GM23248 (cell line): ENCODE measurements at places on chromosomes 1 and 21. TPM values are rescaled to one million over a fixed set of nuclear protein-coding genes. Genes with fewer than 3 reads are reported as not detected.

PAQR6 gene
- total RNA-seq = 0.54 and 0.63 TPM in 2 replicates

SORT1 gene
- total RNA-seq = 8.4 and 11.8 TPM in 2 replicates

KLHDC8A gene
- not detected in 2 replicates for total RNA-seq

GPR37L1 gene
- total RNA-seq = not detected in 2 replicates

AMY1B gene
- not detected in 2 replicates for total RNA-seq

- peak overlapping the region; percentile 72 for H3K27ac ChIP-seq
- DNase-seq = peak; percentile 99
- no peaks in the 10 kb centered on the region for H3K36me3 ChIP-seq
- H3K27me3 ChIP-seq = no peaks in the 10 kb centered on the region
- peaks cover 8% of the 10 kb centered on the region; the same call in 1 of the 2 replicates for H3K4me1 ChIP-seq
- H3K4me3 ChIP-seq = no peak overlapping the region
These were observed 22.2 kb downstream of the SLC25A33 start for GRCh38 chr1:9561429-9561828.

DNA sequence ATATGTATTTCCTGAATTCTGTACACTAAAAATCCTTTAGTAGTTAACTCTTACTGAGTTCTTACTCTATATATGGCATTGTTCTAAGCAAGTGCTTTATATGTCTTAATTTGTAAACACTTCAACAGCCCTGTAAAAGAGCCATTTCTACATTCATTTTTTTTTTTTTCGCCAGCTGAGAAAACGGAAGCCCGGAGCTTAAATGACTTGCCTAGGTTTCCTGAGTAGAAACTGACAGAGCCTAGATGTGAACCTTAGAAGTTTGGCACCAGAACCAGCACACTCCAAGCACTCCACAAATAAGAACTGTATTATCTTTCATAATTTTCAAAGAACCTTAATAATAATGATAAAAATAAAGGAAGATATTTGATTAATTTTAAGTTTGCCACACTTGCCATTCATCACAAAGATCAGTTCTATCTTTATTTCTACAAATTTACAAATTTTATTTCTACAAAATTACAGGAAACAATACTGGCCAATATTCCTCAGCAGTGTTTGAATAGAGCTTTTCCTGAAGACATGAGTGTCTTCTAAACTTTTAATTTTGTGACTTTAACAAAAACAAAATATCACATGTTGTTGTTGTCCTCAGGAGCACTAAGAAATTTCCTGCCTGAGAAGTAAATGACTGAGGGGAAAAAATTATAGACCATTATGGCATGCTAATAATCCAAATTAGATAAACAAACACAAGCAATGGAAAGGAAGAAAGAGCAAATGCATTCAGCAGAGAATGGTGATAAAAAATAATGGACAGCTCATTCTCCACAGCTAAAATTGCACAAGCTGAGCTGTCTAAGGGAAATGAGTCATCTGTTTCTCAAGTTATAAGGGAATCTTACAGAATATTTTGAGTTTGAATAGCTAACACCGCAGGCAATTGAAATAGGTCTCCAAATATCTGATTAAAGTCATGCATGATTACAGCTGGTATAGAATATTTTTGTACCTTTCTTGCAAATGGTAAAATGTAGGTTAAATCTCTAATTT, 71.2 kb downstream of the DPYD start:
- H3K27ac ChIP-seq = peak overlapping the region; percentile 48
- H3K27me3 ChIP-seq = no peaks in the 10 kb centered on the region
- peaks cover 28% of the 10 kb centered on the region for H3K4me1 ChIP-seq
- H3K4me3 ChIP-seq = peak overlapping the region; percentile 38
- H3K36me3 ChIP-seq = no peaks in the 10 kb centered on the region

DNA sequence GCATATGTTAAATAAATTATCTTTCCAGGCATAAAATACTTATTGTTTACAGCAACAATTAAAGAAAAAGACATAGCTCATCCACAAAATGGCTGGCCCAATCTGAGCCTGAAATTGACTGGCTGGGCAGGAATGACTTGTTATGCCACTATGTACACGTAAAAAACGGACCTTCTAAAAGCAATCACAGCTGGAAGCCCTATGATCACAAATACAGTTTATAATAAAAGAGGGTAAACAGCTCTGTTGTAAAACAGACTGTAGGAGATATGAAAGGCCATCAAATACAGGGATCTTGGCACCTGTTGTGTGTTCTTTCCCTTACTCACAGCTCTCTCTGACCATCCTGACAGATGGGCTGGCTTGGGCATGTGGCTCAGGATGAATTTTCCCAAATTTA, 70.5 kb upstream of the DMRTA2 start:
- no peaks in the 10 kb centered on the region for H3K4me1 ChIP-seq
- peaks cover 11% of the 10 kb centered on the region; the same call in 1 of the 2 replicates for H3K36me3 ChIP-seq
- H3K27ac ChIP-seq = no peak overlapping the region

DNA sequence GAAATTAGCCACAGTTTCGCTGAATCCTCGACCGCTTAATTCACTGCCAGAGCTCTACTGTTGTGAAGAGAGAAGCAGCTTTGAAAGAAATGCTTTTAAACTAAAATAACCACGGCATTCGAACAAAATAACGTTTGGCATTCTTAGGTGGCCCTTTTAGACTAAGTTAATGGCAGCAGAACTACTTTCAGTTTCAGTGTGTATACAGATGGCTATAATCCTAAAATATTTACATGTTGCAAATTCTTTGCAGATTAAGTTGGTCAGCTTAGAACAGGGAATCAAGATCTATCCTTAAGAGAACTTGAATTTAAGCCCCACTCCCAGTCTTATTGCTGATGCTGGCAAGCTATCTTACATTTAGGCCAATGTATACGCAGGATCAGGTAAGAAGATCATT, 62.7 kb downstream of the ADSS2 start:
- H3K4me1 ChIP-seq = no peaks in the 10 kb centered on the region
- no peak overlapping the region for H3K27ac ChIP-seq
- no peaks in the 10 kb centered on the region for H3K27me3 ChIP-seq
- DNase-seq = peak; percentile 30
- no peaks in the 10 kb centered on the region for H3K36me3 ChIP-seq

DNA sequence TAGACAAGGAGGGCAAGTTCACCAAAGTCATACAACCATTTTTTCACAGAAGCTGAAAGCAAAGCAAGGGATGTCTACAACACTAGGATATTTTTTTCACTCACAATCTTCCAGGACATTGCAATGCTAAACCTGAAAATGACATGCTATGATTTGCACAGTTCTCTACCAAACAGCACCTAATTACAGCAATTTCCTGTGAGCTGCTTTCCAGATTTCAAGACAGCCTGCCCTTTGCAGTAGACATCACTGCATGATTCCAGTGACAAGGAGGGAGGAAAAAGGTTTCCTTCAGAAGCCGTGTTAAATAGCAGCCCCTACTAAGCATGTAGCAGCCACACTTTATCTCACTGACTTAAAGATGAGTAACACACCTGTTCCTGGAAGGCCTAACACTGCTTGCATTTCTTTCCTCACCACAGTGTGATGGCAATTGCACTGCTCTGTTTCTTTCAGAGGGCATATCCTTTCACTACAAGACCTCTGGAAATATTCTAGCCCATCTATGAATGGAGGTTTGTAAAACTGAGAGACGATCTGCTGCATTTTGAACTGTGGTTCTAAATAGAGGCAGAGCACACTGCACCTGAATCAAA, 97.1 kb downstream of the DUSP10 start:
- no peak for DNase-seq
- no peaks in the 10 kb centered on the region for H3K36me3 ChIP-seq
- no peak overlapping the region for H3K27ac ChIP-seq
- H3K4me3 ChIP-seq = no peak overlapping the region
- no peaks in the 10 kb centered on the region for H3K4me1 ChIP-seq
- H3K27me3 ChIP-seq = no peaks in the 10 kb centered on the region

DNA sequence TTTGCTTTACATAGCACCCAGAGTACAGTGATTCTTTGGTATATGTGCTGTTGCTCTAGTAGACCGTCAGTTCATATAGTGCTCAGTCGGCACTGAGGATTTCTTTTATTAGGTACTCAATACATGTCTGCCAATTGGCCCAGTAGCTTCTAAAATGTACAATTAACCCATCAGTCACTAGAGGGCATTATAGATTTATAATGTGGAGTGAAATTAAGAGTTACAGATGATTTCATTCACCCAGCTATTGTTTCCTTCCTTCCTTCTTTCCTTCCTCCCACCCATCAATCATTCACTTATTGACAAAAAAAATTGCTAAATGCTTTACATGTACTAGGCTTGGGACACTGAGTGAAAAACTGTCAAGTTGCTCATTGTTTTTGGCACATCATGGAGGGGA, 263.6 kb upstream of the USP24 start:
- DNase-seq = peak; percentile 38
- no peaks in the 10 kb centered on the region for H3K36me3 ChIP-seq
- peaks cover 22% of the 10 kb centered on the region for H3K4me1 ChIP-seq
- H3K27ac ChIP-seq = no peak overlapping the region
- no peaks in the 10 kb centered on the region for H3K27me3 ChIP-seq

DNA sequence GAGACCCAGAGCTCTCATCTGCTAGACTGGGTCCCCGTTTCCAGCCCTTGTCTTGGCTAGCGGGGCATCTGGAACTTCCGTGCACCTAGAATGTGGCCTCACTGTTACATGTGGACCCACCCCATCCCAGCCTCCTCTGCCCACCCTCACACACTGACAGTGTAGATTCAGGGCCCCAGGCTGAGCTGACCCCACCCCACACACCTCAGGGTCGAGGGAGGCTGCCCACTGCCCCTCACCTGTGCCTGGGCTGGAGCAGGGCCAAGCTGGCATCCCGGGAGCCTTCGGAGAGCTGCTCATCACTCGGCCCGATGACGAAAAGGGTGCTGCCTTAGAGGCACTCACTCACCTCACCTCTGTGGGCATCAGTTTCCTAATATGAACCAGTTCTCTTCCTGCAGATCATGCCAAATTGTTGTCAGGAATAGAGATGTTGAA, 11.1 kb downstream of the ACOT11 start:
- H3K4me3 ChIP-seq = no peak overlapping the region
- no peaks in the 10 kb centered on the region for H3K4me1 ChIP-seq
- no peaks in the 10 kb centered on the region for H3K27me3 ChIP-seq
- no peak for DNase-seq
- H3K27ac ChIP-seq = no peak overlapping the region

DNA sequence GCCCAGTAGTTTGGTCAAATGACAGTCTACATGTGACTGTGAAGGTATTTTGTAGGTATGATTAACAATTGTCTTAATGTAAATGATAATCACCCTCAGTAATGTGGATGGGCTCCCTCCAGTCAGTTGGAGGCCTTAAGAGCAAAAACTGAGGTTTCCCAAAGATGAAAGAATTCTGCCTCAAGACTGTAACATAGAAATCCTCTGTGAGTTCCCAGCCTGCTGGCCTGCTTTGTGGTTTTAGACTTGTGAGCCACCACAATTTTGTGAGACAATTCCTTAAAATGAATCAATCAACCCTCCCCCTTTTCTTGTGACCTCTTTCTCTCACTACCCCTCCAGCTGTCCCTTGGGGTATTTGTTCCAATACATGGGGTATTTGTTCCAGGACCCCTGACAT, 226.4 kb upstream of the DPYD start:
- H3K27me3 ChIP-seq = no peaks in the 10 kb centered on the region
- H3K4me1 ChIP-seq = no peaks in the 10 kb centered on the region
- no peak overlapping the region for H3K4me3 ChIP-seq
